Stimulated activated CD8-positive, alpha-beta memory T cell treated with anti-CD3 and anti-CD28 coated beads, Interleukin-12 subunit alpha, Interleukin-12 subunit beta, amount 100 ng/mL, for 4 hours (primary cell): ENCODE measurements at places on chromosomes 12 and 14.

GRCh38 chr12:62694632-62695031 is 228.0 kb downstream of the MON2 start:
- DNase-seq = no peak

GRCh38 chr14:26694521-26694920 is 96.7 kb upstream of the NOVA1 start:
- DNase-seq = no peak

GRCh38 chr12:99600388-99600787 is 47.2 kb upstream of the GARIN6 start:
- no peak for DNase-seq

DNA sequence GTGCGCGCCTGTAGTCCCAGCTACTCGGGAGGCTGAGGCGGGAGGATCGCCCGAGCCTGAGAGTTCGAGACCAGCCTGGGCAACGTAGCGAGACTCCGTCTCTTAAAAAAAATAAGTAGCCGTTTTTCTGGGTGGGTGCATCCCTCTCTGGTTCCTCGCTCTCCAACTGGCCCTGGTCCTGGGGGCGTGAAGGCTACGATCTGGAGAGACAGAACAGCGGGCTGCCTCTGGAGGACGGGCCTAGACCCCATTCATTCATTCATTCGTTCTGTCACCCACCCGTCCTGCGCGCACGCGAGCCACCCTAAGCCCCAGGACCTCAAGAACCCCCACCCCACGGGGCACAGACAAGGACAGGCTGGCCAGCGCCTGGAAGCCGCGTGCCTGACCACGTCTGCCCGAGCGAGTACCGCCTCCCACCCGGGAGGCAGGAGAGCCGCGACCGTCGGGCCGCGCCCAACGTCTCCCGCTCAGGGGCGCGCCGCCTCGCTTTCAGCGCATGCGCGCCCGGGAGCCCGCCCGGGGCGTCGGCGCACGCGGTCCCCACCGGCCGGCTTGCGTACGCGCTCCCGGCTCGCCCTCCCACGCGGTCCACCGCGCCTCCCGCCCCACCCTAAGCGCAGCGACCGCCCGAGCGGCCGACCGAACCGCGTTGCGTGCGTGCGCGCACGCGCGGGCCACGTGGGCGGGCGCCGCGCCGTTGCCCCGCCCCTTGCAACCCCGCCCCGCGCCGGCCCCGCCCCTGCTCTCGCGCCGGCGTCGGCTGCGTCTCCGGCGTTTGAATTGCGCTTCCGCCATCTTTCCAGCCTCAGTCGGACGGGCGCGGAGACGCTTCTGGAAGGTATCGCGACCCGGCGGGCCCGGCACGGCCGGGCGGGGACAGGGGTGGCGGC is at the start of gene RAN:
Gene RAN, plus strand, starts transcription at position 781 of the 893 bp plus-strand sequence. CDS start 528 bp downstream, outside the sequence.
- DNase-seq = peak; percentile 95

- no peak for DNase-seq
Observed at GRCh38 chr14:88554457-88555286, at the start of gene PTPN21. Gene PTPN21 (minus strand): TSS chr14:88555007. CDS start chr14:88550417, 4,590 bp downstream.

GRCh38 chr12:128863957-128864356 is 10.7 kb downstream of the GLT1D1 start:
- DNase-seq = no peak

DNA sequence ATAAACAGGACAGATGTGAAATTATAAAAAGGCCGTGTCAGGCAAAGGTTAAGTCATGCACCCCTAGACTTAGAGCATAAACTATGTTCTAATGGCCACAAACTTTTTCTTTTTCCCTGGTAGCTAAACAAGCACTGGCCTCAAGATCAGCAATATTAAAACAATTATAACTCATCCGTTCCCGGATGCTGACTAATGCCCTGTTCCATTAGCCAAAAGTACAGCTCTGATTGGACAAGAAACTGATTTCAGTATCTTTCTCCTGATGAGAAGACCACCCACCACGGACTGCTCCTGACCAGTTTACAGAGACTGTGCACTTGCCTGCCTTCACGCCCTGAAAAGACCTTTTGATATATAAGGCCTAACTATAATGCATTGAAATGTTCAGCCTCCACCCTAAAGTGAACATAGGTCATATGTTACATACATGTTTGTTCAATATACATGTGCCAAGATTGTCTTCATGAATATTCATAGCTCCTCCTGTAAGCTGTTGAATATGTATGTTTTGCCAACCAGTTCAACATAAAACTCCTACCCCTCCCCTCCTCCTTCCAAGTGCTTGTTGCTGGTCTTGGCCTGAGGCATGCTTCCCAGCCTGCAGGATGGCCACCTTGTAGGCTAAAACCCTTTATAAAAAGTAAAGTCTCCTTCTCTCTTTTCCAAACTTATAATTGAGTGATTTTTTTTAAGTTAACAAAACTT is 162.0 kb downstream of the IPO8 start:
- DNase-seq = no peak

DNA sequence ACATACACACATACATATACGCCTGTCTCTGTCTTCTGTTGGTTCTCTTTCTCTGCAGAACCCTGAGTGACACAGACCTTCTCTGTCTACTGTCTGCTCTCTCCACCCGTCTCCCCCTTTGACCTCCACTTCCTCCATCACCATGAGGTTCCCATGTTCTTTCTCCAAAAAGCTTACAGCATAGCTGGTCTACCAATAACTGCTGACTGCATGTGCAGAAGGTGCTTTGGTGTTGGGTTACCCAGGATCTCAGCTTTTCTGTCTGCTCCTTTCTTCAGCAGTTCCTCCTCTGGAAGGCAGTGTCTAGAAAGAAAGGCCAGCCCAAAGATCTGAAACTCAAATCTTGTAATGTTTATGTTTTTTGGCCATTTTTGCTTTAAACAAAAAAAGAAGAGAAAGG is 125.6 kb downstream of the SMOC1 start:
- no peak for DNase-seq

DNA sequence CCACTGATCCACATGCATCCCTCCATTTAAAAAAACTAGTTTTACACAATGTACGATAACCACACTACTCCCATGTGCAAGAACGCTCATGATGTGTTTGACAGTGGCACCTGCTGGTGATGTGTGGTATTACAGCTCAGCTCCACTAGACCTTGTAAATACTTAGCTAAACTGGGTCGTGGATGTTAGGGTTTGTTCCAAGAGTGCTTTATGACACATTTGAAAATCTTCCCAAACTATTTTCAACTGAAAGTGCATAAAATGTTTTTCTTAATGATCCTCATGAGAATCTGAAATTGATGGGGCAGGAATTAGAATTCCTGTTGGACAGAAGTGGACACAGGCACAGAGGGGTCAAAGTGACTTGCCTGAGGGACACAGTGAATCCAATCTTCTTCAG is 99.2 kb downstream of the SCARB1 start:
- DNase-seq = no peak

- no peak for DNase-seq
Observed at GRCh38 chr12:39638178-39638577, 18.6 kb upstream of the ABCD2 start.

GRCh38 chr12:28294300-28294699 is 104.0 kb downstream of the CCDC91 start:
- DNase-seq = no peak

DNA sequence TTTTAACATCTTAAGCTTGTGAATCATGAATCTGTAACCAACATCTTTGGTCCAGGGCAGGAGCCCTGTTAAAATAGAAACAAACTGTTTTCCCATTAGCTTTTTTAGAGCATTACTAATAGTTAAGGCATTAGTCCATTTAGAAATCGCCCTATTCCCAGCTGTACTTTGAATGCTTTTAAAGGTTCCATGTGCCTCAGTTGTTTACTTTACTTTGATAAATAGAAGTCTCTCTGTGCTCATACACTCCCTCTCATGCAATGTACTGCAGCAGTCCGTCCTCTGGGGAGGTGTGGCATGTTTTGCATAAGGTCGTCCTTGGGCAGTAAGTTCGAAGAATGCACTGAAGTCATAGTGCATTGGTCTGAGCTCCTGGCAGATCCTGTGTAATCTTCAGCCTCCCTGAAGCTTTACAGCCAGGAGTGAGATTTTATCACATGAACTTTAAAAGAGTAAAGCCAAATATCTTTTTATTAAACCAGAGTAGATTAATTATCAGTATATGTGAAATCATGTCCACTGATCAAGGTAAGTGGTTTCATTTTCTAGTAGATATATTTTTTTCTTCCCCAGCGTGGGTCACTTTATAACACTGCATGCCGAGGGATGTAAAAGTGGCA is 134.7 kb downstream of the FGD4 start:
- no peak for DNase-seq

DNA sequence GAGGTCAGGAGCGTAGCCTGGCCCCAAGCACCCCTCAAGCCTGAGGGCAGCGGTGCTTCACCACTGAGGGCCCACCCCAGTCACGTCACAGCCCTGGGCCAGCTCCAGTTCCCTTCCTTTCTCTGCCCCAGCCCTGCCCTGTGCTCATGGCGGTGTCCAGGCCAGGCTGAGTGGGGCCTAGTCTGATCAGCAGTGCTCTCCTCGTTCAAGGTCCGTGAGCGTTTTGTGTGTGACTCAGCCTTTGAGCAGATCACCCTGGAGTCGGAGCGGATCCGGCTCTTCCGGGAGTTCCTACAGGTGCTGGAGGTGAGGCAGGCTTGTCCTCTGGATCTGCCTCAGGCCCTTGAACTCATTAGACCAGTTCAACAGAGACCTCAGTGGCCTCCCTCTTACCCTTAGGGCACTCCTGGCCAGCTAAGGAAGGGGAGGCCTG is 19.0 kb downstream of the PRPF40B start:
- no peak for DNase-seq

- no peak for DNase-seq
Observed at GRCh38 chr14:95130549-95130948, 26.8 kb downstream of the DICER1 start.

GRCh38 chr12:119512772-119513497 is 80.6 kb upstream of the TMEM233 start:
- no peak for DNase-seq

DNA sequence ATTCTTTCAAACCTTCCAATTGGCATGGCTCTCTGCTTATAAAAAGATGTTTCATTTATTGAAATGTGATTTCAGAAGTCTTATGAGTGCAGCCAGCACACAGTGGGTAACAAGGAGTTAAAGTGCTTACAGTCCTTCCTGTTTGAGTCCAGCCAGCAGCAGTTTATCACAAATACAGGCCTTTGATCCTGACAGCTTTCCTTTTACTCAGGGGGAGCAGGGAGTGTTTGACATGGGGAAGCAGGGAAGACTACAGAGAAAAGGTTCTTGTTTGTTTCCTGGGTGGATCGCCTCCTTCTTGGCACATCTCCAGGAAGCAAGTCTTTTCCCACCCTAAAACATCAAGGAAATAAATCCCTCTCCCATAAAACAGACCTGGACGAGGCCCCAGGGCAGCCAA is 216.1 kb downstream of the MSRB3 start:
- no peak for DNase-seq

DNA sequence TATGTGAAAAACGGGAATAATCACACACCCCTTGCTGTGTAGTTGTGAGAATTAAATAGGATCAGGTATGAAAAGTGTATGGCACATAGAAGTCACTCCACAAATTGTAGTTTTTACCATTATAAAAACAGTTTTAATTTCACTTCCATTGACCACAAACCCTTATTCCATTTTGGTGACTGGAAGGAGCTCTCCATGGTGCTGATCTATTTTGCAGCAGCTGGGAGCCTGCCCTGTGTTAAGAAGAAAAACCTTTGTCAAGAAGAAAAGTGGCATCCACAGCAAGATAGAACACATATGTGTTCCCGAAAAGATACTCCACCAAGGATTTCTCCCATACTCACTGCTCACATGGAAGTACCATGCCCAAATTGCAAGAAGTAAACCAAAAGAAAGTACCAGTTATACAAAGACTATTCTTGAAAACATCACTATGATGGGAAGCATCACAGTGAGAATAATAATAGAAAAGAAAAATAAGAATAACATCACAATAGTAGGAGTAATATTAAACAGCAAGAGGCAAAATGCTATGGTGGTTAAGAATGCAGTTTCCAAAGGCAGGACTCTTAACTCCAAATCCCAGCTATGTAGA is 58.7 kb downstream of the TUNAR start:
- DNase-seq = no peak

DNA sequence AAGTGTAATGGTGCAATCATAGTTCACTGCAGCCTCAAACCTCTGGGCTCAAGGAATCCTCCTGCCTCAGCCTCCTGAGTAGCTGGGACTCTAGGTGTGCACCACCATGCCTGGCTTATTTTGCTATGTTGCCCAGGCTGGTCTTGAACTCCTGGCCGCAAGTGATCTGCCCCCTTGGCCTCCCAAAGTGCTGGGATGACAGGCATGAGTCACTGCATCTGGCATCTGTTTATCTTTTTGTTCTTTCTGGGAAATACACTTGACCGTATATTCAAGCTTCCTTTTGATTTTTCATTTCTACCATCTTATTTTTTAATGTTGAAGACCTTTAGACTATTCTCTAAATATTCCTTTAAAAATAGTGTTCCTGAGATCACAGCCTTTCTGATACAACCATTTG is 82.4 kb upstream of the OSBPL8 start:
- DNase-seq = no peak

DNA sequence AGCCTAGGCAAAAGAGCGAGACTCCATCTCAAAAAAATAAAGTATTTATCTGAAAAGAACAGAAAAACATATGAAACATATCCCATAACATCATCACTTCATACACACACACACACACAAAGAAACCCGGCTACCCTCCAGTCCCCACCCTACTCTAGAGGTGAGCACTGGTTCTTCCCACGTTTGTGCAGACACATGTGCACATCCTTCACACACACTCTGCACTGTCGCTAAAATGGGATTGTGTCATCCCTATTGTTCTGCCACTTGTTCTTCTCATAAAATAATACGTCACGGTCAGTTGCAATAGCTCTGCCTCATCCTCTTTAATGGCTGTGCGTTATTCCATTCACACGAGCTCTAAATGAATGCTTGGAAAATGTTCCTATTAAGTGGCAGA is 85.9 kb upstream of the ANO2 start:
- DNase-seq = no peak

- DNase-seq = no peak
Observed at GRCh38 chr12:109759595-109759994, 46.0 kb downstream of the FAM222A start.

GRCh38 chr12:124874988-124875802 is 11.5 kb upstream of the SCARB1 start:
- DNase-seq = no peak

DNA sequence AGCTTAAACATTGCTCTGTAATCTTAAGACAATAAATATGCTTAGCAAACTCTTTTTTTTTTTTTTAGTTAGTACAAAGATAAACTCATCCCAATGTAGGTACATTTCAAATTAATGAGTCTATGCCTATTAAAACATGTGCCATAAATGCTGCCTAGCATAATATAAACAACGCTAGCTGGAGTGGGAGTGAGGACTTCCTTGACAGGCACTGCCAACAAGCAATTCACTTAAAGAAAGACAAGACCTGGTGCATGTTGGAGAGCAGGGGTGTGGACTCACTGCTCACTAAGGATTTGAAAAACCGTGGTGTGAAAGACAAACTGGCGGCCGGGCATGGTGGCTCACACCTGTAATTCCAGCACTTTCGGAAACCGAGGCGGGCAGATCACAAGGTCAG is 187.2 kb upstream of the RGS6 start:
- DNase-seq = no peak

GRCh38 chr12:92438641-92439419 is 264.0 kb upstream of the PLEKHG7 start:
- no peak for DNase-seq

- no peak for DNase-seq
Observed at GRCh38 chr12:51926718-51927117, 19.4 kb downstream of the ACVRL1 start.
